ENCODE measurements at places on chromosomes 11 and 22.

GRCh38 chr11:57213342-57214097 is 23.5 kb downstream of the APLNR start:
- DNase-seq = no peak

GRCh38 chr11:90542092-90542491 is 319.2 kb upstream of the CHORDC1 start:
- DNase-seq = no peak

DNA sequence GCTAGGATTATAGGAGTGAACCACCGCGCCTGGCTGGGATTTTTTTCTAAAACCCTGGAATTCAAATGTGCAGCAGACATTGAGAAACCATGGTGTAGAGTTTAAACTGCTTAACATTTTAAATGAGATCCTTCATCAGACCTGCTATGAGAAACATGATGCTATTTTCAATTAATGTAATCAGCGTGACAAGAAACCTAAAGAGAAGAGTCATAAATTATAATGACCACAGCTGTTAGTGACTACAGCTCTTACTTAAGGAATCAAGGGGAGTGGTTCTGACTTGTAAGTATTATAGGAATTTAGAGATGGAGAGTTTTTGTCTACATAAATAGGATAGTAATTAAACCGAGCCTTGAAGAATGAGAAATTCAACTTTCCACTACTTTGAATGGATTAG is 170.6 kb downstream of the BARX2 start:
- DNase-seq = no peak

DNA sequence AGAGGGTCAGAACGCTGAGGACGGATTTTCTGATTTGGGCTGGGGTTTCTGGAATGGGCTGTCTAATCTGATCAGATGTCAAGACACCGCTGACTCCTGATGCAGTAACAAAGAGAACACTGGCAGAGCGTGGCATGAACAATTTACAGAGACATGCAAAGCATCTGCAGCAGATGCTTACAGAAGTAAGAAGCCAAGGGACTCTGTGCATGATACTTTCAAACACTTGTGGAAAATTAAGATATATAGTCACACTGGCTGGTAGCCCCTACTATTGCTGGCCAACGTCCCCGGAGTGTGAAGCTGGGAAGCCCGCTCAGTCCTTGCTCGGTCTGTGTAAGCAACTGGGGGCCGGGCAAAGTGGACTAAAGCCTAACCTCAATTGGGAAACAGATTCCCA is 903.7 kb downstream of the BRD1 start:
- no peak for DNase-seq

DNA sequence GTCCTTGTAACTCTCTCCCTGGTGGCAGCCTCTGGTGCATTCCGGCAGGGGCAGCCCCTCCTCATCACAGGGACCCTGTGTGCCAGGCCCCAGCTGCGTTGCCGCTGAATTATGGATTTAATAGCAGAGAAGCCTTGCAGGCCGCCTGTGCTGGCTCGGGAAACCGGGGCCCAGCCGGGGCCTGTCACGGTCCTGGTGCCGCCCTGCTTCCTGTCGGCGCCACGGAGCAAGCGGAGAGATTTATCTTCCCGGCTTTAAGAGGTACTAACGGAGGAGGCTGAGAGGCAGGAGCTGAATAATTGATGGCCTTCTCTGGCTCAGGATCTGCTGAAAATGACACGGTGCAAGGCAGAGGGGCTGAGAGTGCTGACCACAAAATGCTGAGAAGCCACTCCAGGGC is 54.0 kb upstream of the CCDC188 start:
- DNase-seq = no peak

GRCh38 chr11:107397357-107397756 is 60.3 kb downstream of the CWF19L2 start:
- no peak for DNase-seq

DNA sequence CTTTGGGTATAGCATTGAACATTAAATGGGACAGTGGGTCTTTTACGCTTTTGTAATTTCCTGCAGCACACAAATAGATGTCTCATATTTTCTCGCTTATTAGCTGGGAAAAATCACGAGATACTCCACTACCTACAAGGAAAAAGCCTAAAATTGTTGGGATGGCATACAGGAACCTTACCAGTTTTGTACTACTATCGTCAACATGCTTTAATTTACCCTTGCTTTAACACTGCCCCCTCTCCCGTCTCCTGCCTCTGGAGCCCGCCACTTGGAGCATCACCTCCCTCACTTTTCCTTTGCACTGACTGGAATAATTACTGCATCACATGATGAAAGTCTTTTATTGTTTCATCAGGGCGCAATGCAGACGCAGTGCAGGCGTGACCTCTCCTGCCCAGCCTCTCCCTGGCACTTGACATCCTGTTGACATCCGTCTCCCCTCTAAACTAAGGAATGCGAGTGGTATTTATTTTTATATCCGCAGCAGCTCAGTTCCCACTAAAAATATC is 1.0 kb upstream of the FNBP4 start:
- DNase-seq = peak; percentile 72

DNA sequence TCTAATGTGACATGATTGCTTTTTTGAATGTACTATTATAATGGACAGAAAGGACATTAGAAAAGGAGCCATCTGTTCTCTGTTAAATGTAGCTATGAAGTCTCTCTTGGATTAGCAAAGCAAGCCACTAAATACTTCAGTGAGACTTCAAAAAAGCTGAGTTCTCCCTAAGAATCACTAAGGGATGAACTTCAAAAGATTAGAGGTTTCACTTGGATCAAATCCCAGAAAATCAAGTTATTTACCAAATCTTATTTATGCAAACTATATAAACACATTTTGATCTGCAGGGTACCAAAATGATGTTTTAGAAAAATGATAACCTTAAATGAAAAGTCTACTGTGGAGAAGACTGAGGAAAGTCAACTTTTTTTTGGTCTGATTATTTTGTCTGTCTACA is 82.1 kb upstream of the MTMR2 start:
- no peak for DNase-seq

GRCh38 chr11:68362801-68363379 is 50.5 kb downstream of the LRP5 start:
- no peak for DNase-seq

- no peak for DNase-seq
Measured at GRCh38 chr22:36377022-36377631, 10.6 kb downstream of the MYH9 start.

- no peak for DNase-seq
Measured at GRCh38 chr11:7490535-7490934, 5.2 kb downstream of the OLFML1 start.

DNA sequence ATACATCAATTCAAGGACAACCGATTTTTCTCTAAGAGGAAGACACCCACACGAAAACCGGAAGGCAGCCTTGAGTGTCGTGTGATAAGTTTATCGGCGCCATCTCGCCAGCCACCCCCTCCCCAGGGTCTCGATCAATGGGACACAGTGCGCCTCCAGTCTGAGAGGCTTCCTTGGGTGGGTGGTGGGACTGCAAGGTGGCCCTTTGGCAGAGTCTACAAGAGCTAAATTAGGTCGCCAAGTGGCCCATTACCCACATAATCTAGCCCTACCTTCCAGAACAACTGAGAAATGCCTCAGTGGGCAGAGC is 64.0 kb downstream of the CD6 start:
- no peak for DNase-seq

DNA sequence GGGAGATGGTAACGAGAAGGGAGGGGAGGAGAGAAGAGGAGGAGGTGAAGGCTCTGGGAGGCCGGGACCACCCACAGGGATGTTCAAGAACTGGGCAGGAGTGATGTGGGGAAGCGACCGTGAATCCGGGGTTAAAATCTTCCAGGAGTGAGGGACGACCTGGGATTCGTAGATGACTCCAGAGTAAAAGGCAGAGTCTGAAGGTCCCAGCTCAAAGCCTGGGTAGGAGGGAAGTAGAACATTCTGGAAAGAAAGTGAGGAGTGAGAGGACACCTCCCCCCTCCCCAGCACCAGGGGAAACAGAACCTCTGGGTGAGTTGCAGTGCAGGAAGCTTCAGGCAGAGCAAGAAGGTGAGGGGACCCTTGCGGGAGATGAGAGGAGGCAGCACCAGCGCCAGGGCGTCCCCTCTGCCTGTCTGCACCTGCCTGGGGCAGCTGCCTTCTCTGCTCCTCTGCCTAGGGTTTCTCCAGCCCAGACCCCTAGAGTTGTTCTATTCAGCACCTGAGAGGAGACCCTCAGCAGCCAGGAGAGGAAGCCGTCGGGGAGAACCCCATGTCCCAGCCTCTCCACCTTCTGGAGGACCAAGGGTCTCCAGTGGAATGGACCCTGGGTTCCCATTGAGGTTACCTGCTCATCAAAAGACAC is 49.7 kb downstream of the LINC01488 start:
- DNase-seq = no peak

DNA sequence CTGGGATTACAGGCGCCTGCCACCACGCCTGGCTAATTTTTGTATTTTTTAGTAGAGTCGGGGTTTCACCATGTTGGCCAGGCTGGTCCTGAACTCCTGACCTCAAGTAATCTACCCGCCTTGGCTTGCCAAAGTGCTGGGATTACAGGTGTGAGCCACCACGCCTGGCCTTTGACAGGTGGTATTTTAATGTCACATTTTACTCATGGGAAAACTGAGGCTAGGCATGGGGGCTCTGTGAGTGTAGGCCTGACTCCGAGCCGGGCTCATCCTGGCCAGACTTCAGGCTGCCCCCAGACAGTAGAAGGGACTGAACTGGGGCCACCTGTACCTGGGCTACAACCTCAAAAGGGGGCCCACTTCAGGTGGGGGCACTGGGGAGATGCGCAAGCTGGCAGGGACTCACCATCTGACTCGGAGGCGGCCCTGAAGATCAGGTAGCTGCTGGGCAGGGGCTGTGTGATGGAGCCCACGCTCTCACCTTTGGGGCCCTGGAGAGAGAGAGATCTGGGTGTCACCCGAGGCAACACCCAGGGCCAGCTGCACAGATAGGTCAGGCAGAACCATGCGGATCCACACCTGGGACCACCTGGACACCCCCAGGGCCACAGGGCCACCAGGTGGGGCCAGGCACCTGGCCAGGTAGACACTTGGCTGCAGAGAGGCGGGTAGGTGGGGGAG is 45.8 kb downstream of the OSBPL5 start:
- no peak for DNase-seq

GRCh38 chr11:76798202-76798581 is 15.0 kb downstream of the TSKU start:
- no peak for DNase-seq

DNA sequence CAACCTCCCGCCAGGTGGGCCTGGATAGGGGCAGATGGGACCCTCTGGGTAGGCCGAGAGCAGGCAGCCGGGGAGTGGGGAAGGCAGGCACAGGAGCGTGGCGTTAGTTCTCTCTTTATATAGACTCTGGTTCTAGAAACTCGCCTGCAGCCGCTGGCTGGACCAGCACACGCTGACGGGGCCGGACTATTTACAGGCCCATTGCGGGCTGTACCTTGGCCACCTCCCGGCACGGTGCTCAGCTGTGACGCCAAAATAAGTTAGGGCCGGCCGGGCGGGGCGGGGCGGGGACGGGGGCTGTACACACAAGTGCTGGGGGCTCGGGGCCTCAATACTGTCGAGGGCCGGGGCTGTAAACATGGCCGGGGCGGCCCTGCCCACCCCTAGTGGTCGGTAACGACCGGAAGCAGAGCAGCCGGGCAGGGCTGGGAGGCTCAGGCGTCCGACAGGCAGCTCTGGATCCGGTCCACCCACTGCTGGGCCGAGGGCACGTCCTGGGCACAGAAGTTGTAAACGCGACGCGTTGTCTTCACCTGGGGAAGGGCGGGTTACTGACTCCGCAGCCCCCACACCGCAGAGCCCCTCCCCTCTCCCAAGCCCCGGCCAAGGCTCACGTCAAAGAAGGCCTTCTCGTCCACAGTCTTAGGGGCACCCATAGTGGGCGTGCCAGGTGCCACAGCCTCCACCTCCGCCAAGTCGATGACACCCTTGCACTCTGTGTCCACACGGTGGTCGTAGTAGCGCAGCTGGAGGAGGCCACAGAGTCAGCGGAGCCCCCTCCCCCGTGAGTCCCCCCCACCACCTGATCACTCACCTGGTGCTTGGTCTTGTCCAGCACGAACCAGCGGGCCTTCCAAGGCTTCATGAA is 27.9 kb downstream of the SBF1 start:
- no peak for DNase-seq

DNA sequence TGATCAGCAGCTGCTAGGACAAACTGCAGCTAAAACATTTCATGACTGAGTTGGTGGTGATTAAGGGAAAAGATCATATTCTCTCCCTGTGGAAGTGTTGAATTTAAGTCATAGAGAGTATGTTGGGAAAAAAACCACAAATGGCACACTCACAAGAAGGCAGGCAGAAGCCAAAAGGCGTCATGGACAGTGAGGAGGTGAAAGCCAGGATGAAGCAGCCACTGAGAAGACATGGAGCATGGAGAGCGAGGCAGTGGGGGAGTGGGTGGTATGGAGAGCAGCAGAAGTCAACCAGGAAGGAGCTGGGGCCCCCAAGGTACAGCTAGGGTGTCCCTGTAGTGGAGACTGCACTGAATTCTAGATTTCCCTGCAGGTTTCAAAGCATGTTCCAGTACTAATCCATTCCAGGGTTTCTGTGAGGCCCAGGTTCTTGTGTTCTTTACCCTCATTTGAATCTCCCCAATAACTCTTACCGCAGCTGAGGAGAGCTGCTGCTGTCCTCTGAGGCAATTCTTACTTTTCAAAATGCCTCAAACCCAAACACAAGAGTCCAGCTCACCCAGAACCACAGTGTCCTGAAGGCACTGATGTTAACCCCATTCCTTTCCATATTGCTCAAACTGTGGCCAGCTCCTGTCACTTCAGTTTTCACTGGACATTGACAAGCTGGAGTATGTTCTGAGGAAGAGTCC is 191.8 kb upstream of the E2F8 start:
- DNase-seq = peak; percentile 69

- no peak for DNase-seq
Measured at GRCh38 chr11:7341551-7341950, 89.8 kb downstream of the SYT9 start.

- DNase-seq = no peak
Measured at GRCh38 chr22:27872488-27872887, 46.6 kb downstream of the PITPNB start.

DNA sequence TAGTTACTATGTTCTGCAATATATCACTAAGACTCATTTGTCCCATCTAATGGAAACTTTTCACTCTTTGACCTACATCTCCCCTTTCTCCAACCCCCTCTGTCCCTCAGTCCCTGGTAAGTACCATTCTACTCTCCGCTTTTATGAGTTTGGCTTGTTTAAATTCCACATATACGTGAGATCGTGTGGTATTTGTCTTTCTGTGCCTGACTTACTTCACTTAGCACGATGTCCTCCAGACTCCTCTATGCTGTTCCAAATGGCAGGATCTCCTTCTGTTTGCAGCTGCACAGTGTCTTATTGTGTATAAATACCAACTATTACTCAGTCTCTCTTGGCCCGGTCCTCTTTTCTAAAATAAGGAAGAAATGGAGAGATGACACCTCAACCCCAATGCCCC is 205.4 kb upstream of the NTM start:
- DNase-seq = no peak

Data from fibroblast of the conjunctiva (primary cell).